ENCODE measurements at places on chromosomes 1 and 21. TPM values are rescaled to one million over a fixed set of nuclear protein-coding genes. Genes with fewer than 3 reads are reported as not detected.

SMCP gene
- total RNA-seq, result not detected

GRCh38 chr21:42236693-42237092, 17.8 kb downstream of the ABCG1 start:
- no peak for DNase-seq

DNA sequence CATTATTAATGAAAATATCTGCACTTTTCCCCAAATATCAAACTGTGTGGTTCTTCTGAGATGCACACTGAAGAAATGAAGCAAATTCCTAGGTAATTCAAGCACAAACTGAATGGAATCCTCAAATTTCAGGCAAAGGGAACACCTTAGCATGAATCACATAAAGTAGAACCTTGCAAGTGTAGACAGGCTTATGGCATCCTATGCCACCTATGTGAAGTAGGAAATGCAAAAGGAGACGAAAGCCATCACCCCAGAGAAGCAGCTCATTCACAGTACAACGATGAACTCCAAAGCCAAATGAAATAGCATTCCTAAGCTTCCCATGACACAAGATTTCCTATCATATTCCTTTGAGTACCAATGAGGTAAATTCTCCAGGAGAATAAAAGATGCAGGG, 461.2 kb upstream of the RUNX1 start:
- no peak for DNase-seq

GRCh38 chr1:1620433-1621139, 5.3 kb downstream of the MIB2 start:
- DNase-seq, result no peak

ZBTB17 gene
- total RNA-seq, result 97.5 TPM

KRTAP20-1 gene
- total RNA-seq, result not detected

CDCA8 gene
- 1.6 TPM for total RNA-seq

DNA sequence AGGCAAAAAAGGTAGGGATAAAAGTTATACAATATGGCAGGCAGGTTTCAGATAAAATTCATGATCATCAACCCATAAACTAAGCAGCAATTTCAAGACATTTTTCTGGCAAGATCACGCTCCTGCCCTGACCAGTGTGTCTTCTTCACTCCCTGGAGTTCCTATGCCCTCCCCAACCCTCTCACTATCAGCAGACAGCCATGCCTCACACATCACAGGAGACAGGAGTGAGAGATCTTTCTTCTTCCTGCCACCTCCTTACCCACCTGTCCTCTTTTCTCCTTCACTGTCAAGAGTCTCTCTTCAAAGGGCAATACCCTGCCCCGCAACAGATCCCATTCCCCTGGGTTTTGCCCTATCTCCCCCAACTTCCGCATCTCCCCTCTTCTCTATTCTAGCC, 28.4 kb downstream of the COA6 start:
- no peak for DNase-seq

RPS6KA1 gene
- total RNA-seq, result 90.5 TPM

GRCh38 chr1:18546026-18546425, 65.3 kb downstream of the KLHDC7A start:
- no peak for DNase-seq

DNA sequence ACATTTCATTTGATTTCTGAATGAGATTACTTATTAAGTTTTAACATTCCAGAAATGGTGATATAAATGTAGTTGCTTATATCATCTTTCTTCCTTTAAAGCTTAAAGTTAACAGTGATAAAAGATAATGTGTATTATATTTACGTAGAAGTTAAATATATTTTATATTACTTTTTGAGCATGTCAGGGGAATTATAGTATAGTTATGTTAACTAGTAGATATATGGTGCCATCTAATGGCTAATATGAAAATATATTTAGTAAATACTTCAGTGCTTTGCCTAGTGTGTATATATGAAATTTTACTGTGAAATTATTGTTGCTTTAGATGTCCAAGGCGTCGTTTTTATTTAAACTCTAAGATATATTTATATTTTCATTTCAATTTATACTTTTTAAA, 51.5 kb downstream of the SYT14 start:
- DNase-seq, result no peak

GRCh38 chr1:234770924-234771540, 161.1 kb upstream of the IRF2BP2 start:
- no peak for DNase-seq

LCE2B gene
- not detected for total RNA-seq

DNA sequence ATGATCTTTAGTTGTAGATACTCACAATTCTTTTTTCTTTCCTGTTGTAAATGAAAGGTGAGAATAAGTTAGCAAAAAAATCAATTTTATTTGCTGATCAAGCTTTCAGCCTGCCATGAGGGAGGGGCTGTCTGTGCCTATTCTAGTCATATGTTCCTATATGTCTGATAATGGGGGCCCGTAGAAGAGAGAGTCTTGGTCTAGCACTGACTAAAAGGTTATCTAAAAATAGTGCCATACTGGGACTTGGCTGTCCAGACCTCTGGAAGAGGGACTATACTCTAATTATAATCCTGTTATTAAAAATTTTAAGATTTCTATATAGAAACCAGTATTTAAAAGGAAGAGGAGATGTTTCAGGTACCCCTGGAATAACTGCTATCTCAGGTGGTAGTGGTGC, 18.6 kb downstream of the GNAI3 start:
- DNase-seq, result no peak

IGFN1 gene
- not detected for total RNA-seq

TUT4 gene
- total RNA-seq, result 26.9 TPM

GRCh38 chr1:58406301-58407071, 140.0 kb downstream of the OMA1 start:
- DNase-seq, result no peak

- peak; percentile 52 for DNase-seq
Measured at GRCh38 chr1:215710036-215710898, 143.2 kb downstream of the KCTD3 start.

DNA sequence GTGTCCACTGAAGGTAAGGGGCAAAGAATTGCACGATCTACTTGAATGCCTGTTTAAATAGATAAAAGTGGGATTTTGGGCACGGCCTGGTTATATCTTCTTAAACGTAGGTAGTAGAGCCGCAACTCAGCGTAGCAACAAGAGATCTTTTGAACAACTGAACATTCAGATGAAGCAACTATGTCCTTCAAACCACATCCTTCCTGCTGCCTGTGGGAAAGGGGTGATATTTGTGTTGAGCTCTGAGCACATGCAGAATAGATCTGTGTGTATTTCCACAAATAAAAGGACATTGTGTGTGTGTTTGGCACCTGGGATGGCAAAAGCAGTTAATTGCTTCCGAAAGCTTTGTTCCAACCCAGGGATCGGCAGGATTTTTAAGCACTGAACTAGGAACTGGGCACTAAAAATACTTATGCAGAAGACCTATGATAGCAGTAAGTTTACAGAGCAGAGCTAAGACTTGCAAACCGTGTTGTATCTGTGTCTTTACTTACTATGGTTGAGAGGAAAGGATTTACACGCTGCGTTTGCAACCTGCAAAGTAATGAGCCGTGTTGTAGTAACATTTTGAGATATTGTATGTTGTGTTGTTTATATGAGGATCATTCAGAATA, 333.4 kb downstream of the CHRM3 start:
- peak; percentile 89 for DNase-seq

DNA sequence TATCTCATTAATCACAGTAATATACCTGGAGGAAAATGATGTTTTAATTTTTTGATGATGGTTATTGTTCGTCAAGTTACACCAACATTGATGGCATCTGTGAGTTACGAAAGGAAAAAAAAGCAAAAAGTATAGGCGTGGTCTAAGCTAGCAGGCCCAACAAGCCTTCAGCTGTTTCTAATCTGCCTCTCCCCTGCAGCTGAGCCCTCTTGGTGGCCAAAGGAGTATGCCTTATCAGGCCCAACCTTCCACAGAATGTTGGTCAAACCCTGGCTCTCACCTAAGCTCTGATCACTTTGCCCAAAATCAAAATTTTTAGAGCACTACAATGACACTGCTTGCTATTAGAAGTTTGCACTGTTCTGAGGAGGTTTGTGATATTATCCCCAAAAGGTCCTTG, 4.9 kb downstream of the C1orf105 start:
- no peak for DNase-seq

GRCh38 chr1:77424236-77424635, 142.4 kb downstream of the AK5 start:
- no peak for DNase-seq

IFI44L gene
- 16.4 TPM for total RNA-seq

DNA sequence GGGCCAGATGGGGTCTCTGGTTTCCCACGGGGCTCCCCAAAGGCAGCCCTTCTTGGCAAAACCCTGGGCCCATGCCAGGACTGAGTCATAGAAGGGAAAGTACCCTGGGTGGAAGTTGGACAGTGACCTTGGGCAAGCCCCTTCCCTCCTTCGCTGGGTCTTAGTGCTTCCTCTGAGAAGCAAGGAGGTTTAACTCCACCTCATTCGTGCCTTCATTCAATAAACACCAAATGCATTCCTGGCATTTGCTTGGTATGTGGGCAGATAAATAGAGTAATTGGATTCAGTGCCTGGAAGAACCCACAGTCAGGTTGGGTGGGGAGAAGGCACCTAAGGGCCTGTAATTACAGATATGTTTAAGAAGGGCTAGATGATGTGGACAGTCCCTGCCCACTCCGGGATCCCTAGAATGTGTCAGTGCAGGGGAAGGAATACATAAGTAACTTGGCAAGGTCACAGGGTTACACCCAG, 36.3 kb upstream of the CITED4 start:
- peak; percentile 41 for DNase-seq

TTC34 gene
- total RNA-seq, result 0.27 TPM

- no peak for DNase-seq
Measured at GRCh38 chr1:232810856-232811255, 5.6 kb downstream of the MAP10 start.

DNA sequence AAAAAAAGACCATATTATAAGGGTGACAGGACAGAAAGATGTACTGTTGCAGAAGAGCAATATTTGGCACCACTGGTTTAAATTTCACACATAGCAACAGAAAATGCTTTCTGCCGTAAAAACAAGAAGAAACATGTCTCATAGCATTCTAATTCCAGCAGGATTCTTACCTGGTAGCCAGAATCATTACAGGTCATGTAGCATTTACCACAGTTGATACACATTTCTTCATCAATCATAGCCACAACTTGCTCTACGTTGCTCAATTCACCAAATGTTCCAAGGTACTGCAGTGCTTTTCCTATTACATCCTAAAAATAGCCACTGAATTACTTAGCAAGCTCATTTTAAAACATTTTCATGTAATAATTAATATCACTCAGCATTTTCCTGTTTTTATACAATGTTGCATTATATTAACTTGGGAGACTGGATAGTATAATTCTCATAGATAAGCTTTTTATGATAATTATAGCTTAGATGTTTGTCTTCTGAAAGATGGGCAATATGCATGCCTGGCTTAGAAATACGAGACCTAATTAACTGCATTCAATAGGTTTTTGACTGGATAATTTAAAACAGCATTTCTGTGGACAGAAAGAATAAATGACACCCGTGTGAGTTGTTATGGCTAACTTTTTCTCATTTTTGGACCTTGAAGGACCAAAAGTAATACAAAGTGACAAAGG, 360.7 kb downstream of the PTBP2 start:
- DNase-seq, result no peak

DNA sequence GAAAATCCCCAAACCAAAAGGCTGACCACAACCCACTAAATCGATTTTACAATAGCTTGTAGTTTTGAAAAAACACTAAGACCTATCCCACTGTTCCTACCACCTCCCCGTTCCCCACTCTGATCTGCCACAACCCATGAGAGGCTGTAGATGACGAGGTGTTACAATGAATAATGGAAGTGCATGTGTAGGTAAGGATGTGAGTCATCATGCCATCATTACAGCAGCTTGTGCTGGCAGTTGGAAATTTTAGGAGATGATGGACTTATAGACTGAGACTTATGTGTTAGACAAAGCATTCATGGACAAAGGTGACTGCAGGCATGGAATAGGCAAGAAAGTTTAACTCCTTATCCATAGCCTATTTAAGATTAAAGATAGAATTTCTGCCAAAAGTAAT, 184.7 kb upstream of the CACYBP start:
- no peak for DNase-seq

- no peak for DNase-seq
Measured at GRCh38 chr1:235739631-235740030, 90.0 kb upstream of the GNG4 start.

- no peak for DNase-seq
Measured at GRCh38 chr1:205147191-205147835, 25.5 kb upstream of the RBBP5 start.

DNA sequence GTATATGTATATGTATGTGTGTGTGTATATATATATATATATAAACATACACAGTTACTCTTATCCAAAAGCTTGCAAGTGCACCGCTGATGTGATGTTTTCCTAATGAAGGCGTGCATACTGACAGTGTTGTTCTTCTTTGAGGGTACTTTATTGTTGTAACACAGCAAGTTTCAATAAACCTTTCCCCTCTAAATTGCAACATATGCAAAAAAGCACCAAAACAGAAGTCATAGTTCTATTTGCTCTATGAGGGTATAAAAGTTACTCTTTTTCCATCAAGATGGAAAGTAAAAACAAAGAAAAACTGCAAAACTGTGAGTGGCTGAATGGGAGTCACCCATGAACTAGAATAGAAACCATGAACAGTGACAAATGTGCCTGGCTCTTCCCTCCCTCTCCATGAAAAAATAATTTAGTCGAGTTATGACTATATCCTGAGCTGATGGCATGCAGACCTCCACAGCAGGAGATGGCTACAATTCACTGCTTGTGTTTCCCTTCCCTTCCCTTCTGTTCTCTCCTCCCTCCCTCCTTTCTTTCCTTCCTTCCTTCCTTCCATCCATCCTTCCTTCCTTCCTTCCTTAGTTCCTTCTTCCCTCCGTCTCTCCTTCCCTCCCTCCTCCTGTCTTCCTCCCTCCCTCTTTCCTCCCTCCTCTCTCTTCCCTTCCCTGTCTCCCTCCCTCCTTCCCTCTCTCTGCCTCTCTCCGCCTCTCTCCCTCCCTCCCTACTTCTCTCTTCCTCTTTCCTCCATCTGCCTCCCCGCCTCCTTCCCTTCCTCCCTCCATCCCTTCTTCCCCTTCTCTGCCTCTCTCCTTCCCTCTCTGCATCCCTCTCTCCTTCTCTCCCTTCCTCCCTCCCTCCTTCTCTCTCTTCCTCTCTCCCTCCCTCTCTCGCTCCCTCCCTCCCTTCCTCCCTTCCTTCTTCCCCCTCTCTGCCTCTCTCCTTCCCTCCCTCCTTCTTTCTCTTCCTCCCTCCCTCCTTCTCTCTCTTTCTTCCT, 220.7 kb upstream of the POU3F1 start:
- no peak for DNase-seq

GRCh38 chr1:7554385-7555235, 216.5 kb upstream of the VAMP3 start:
- no peak for DNase-seq

DNA sequence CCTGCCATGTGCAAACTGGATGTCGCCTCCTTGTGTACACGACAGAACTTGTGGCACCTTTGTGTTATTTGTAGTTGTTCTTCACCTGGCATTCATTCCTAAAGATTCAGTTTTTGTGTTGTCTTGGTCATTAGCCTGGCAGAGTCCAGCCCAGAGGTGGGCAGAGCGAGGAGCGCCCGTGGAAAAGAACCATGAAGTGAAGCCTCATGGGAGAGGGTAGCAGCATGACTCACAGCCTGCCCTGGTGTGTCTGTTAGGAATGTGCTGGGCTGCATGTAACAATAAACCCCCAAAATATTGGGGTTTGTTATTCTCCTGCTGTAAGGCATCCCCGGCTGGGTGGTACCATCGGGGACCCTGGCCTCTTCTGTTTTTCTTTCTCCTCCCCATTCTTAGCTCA, 124.9 kb upstream of the TMEM51 start:
- no peak for DNase-seq

Measured in hematopoietic multipotent progenitor cell (in vitro differentiated cells).